ENCODE measurements at places on chromosomes 2 and 18.

DNA sequence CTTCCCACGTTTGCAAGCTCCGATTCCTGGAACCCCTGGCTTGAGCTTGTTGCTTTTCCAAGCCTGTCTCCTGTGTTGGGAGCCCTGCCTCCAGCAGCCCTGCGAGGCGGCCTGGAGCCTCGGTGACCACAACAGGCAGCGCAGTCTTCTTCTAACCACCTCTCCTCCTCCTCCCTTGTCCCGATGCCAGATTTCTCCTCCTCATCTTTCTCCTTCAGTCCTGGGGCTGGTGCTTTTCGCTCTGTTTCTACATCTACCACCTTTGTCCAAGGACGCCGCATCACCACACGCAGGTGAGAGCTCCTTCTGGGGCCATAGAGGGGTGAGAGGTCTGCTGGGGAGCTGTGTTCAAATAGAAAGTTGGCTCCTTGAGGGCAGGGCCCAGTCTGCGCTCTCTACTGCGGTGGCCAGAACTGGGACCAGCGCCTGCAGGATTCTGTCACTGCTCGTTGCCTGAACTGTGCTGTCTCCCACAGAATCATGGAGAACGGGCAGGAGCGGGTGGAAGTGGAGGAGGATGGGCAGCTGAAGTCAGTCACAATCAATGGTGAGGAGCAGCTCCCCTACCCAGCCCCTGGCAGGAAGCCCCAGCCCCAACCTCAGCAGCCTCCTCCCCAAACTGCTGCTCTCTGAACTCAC, 3.9 kb downstream of the DNAJB2 start:
- DNase-seq: no peak

DNA sequence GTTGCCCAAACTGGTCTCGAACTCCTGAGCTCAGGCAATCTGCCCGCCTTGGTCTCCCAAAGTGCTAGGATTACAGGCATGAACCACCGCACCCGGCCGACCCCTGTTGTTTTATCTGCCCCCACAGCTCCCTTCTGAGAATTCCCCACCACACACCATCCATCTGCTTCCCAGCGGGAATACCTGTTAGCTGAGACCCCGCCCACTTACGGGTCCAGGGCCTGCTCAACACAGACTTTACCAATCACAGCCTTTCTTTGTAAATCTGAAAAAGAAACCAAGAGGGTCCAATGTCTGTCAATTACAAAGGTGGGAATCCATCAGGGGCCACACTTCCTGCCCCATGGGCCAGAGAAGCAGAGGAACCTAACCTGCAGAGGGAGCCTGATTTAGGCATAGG, 14.2 kb upstream of the CABLES1 start:
- no peak for DNase-seq

GRCh38 chr2:240565333-240566202, 2.7 kb upstream of the RNPEPL1 start:
- DNase-seq: no peak

GRCh38 chr2:210623506-210623905, 67.1 kb downstream of the CPS1 start:
- no peak for DNase-seq

DNA sequence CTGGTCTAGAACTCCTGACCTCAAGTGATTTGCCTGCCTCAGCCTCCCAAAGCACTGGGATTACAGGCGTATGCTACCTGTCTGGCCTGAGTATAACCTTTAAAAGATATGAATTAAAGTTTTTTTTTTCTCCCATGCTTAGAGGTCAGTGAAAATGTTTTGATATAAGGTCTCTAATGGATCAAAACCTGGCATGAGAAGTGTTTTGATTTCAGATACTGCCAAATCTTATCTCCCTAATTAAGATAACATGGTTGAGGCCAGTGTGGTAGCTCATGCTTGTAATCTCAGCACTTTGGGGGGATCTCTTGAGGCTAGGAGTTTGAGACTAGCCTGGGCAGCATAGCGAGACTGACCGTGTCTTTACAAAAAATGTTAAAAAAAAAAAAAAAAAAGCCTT, 41.2 kb downstream of the SNRPD1 start:
- DNase-seq: no peak

DNA sequence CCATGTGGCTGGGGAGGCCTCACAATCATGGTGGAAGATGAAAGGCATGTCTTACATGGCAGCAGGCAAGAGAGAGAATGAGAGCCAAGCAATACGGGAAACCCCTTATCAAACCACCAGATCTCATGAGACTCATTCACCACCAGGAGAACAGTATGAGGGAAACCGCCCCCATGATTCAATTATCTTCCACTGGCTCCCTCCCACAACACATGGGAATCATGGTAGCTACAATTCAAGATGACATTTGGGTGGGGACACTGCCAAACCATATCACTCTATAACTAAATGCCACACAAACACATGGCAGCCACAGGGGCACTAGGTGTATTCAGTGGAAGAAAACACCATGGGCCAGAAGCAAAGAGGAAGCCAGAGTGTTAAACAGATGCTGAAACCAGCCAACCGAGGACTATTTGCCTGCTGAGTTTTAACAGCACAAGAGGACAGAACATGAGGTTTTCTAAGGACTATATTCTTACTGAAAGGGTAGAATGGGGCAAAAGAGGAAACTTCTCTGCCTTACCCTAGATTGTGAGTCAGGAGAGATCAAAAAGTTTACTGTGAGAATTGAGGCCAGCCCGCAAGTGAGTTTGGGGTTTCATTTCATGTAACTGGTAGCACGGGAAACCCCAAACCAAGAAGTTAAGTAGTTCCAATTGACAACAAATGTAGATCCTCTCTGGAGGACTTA, 49.2 kb downstream of the SIGLEC15 start:
- no peak for DNase-seq

DNA sequence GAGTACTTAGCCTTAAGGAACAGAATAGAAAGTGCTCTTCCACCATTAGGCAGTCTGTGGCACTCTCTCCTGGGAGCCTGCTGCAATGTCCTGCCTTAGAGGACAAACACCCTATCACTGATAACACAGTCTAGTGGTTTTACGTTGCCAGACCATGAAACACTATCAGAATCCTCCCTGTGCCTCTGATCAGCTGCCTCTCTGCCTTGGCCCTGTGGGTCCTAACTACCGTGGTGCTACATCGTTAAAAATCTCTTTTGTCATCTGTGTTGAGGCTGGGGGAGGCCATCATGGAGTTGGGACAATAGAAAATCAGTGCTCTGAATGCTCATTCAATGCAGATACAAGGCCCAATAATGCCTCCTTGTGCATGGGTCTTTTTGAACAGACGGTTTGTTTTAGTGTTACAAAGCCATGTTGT, 11.9 kb upstream of the APCDD1 start:
- no peak for DNase-seq

GRCh38 chr2:203623661-203624060, 82.8 kb upstream of the CD28 start:
- DNase-seq: no peak

GRCh38 chr18:50619861-50620275, 60.0 kb downstream of the MAPK4 start:
- no peak for DNase-seq

GRCh38 chr2:28391564-28392296, 928 bp upstream of the FOSL2 start:
- peak; percentile 36 for DNase-seq

GRCh38 chr18:54069729-54070128, 154.7 kb downstream of the MBD2 start:
- DNase-seq: peak; percentile 22

GRCh38 chr2:30293303-30293921, 62.1 kb downstream of the LBH start:
- no peak for DNase-seq

GRCh38 chr2:68767031-68767961, 32.7 kb downstream of the ARHGAP25 start:
- DNase-seq: no peak

DNA sequence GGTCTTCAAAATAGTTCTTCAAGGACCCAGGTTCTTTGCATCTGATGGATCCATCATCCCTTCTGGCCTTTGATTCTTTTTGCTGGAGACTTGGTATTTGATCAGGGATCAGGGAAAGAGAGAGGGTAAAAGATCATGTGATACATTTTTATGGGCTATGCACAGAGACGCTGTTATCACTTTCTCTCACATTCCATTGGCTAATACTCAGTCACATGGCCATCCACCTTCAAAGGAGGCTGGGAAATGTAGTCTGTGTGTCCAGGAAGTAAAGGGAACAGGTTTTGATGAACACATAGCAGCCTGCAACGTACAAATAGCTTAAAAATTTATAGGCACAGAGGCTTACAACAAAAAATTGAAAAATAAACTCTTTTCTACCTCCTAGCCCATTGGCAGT, 629.6 kb upstream of the FANCL start:
- DNase-seq: no peak

GRCh38 chr2:146228020-146228393, 1616.8 kb upstream of the ACVR2A start:
- no peak for DNase-seq

DNA sequence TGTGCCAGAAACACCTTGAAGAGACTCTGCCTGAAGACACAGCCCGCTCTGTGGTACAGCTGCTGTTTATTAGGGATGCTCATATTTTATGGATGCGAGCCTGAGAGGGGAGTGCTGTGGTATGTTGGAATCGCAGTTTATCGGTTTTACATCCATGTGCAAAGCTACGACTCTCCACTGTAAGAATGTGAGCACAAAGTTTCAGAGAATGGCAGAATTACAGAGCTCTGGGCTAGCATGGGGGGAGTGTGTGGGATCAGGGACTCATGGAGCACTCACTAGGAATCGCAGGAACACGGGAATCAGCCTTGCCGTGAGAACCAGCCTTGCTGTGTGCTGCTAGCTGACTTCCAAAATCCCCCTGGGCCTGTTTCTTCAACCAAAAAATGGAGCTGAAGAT, 199.9 kb downstream of the RNF144A start:
- DNase-seq: no peak

DNA sequence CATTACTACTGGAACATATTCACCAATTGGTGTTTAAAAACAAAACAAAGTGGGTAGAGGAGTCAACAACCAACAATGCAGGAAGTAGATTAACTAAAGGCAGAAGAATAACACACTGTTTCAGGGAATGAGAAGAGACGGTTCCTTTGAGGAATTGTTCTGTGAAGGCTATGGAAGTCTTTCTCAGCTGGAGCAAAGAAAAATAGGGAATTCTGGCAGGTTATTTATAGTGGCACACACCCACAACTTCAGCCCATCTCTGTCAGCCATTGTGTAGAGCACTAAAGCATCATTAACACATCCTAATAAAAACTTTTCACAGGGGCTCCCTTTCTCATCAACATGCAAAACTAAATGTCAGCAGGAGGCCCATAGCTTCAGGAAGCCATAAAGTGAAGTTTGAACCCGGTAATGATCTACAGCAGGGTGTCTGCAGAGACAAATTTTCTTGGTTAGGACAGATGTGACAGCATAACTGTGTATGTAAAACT, 113.6 kb downstream of the CDH2 start:
- DNase-seq: no peak

DNA sequence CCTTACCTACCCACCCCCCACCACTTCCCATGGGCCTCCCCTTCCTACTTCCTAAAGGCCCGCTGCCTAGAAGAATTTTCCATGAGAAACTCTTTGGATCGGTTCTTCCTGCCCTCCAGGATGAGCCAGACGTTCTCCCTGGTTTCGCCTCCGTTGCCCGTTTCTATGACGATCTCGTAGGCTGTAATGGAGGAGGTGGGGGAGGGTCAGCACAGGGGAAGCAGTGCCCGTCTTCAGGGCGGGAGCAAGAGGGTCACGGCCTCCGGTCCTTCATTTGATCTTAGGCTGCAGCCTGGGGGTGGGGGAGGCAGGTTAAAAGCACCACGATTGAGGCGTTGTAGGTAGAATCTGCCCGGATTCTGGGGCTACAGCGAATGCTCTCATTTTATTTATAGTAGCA, 172.0 kb downstream of the LOXHD1 start:
- DNase-seq: no peak
